Amniotic stem cell (primary cell): ENCODE measurements at places on chromosomes 16 and 17.
A peak's percentile ranks its signal among the peaks of the same experiment; 100 is the strongest.

GRCh38 chr16:65116818-65117430 lies 4.9 kb downstream of the CDH11 start:
- no peak for DNase-seq

DNA sequence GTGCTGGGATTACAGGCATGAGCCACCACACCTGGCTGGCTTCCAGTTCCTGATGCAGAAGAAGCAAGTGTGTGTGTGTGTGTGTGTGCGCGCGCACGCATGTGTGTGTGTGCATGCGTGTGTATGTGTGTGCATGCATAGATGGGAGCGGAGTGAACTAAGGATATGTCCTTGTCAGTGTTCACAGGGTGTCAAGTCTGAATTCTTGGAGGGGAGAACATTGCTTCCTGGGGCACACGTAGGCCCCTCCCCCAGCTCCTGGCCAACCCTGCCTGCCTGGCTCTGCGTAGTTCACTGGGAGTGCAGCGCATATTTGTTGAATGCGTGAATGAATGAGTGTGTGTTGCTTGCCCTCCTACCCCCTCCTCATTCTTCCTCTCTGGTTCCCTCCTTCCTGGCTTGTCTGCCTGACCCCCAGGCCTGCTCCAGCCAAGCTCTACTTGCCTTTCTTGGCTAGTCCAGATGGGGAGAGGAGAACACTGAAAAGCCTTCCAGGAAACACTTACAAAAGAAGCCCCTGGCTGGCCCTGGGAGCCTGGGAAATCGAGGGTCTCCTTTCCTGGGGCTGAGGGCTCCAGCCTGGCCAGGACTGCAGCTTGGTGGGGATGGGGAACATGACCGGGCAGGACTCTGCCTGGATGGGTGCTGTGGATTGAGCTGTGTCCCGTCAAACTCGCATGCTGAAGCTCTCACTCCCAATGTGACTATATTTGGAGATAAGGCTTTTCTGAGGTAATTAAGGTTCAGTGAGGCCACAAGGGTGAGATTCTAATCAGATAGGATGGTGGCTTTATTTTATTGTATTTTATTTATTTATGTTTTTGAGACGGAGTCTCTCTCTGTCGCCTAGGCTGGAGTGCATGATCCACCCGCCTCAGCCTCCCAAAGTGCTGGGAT lies 27.9 kb downstream of the IGFBP4 start:
- no peak for DNase-seq

GRCh38 chr16:78594191-78594590 lies 494.7 kb downstream of the WWOX start:
- DNase-seq = no peak

DNA sequence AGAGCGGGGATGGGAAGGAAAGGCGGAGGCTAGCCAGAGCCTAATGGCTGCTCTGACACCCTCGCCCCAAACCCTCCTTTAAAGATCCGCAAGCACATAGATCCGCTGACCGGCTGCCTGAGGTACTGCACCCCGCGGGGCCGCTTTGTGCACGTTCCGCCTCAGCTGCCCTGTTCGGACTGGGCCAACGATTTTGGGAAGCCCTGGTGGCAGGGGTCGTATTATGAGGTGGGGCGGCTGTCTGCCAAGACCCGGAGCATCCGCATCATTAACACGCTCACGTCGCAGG lies 663 bp downstream of the CYB5D1 start:
- peak; percentile 44 for DNase-seq

- no peak for DNase-seq
Observed at GRCh38 chr16:83051451-83051850, 424.7 kb downstream of the CDH13 start.

DNA sequence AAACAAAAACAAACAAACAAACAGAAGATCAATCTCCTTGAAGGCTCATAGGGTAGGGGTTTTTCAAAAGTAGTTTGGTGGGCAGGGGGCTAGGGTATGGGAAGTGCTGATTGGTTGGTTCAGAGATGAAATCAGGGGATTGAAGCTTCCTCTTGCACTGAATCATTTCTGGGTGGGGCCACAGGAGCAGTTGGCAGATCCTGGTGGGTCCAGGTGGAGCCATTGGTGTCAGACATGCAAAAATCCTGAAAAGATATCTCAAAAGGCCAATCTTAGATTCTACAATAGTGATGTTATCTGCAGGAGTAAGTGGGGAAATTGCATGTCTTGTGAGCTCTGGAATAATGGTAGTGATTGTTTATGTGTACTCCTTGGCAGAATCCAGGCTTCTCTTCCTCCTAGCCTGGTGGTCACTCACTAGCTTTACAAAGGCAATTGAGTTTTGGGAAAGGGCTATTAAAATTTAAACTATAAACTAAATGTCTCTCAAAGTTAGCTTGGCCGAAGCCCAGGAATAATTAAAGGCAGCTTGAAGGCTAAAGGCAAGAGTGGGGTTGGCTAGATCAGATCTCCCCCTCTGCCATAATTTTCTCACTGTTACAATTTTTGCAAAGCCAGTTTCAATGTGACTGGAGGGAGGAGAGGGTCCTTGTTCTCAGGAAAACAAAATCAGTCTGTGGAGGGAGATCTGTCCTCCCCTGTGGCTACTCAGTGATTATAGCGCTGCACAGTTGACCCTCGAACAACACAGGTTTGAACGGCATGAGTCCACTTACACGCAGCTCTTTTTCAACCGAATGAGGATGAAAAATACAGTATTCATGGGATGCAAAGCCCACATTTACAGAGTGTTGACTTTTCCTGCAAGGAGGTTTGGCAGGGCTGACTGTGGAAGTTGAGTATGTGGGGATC lies 45.2 kb downstream of the RNF112 start:
- DNase-seq = no peak

DNA sequence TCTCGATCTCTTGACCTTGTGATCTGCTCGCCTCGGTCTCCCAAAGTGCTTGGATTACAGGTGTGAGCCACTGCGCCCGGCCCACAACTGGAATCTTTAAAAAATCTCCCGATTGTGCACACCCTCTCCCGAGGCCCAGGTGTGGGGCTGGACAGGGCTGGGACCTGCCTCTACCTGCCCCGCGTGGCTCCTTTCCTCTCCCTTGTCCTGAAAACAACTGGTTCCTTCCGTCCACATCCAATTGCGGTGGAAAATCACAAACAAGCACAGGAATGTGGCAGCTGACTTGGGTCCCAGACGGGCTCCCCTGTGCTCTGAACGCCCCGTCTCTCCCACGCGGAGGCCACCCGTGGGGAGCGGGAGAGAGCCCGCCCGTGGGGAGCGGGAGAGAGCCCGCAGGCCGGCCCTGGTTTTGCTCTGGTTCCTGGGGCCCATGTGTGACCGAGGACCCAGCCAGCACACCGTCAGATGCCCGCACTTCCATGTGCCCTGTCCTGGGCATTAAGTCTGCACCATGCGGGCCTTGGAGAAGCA lies 3.0 kb upstream of the TMEM204 start:
- no peak for DNase-seq

GRCh38 chr17:47246120-47246519 lies 7.5 kb upstream of the ITGB3 start:
- DNase-seq = no peak

DNA sequence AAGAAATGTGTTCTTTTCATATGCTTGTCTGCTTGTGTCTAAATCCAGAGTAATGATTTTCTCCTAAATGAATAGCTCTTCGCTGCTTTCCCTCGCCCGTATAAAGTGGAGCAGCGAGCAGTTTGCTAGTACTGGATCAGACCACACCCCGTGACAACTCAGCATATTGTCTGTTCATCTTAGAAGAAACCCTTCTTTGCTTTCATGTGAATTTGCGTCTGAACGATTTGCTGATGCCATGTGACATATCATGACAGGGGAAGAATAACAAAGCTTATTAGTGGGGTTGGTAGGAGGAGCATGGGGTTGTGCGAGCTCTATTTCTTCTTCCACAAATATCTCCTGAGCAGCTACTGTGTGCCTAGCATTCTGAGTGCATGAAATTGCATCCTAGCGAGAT lies 44.1 kb upstream of the CACNG4 start:
- DNase-seq = no peak
